ENCODE measurements at places on chromosomes 6 and 20.

DNA sequence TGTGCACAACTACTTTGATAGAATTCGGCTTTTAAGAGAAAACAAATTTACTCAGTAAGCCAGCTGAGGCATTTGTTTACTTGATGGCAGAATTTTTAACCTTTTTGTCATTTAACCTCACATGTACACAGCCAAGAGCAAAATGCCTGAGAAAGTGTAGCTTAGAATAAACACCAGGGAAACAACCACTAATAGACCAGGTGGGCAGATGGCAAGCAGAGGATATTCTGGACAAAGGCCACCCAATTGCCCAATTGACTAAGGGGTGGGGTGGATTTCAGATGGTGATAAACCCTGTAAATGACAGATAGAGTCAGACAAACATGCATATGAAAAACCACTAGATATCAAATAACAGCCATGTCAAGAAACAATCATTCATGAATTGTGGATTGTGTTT, 190.7 kb upstream of the FBXL4 start:
- no peak for DNase-seq

DNA sequence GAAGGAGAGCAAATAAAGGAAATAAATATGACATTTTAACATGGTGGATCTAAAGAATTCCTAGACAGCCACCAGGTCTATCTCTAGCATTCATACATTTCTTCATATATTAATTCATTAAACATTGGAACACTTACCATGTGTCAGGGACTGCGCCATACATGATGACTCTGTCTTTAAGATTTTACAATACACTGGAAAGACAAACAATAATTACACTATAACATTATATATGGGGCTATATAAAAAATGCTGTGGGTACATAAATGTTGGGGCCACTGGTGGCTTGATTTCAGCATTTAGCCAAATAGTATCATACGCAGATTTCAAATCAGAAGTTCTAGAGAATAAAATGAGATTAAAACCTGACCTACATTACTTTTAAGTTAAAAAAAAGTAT, 33.3 kb upstream of the PKIB start:
- no peak for DNase-seq

DNA sequence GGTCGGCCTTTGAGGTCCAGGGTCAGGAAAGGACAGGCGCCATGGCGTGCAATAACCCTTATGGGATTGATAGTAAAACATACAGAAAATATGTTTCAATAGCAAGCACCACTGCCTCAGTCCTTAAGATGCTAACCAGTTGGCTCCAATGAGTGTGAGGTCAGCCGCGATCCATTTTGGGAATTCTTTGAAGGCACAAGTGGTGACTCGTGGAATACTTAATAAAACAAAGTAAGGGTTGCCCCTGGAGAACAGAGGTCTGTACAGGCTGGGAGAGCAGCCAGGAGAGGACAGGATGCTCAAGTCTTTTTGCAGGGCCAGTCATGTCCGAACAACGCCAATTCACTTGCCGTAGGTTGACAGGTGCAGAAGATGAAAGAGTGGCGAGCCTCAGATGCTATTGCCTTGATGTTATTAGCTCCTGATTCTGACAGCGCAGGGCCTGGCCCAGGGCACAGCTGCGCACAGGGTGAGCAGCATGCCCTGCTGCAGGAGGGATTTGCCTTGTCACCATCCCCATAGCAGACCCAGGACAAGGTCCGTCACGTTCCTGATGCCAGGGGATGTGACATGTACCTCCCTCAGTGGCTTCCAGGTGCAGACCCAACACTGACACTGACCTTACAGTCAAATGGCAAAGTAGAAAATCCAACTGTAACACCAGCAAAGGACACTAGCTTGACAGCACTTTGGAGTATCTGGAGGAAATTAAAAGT, 21.8 kb downstream of the SYNDIG1 start:
- no peak for DNase-seq

DNA sequence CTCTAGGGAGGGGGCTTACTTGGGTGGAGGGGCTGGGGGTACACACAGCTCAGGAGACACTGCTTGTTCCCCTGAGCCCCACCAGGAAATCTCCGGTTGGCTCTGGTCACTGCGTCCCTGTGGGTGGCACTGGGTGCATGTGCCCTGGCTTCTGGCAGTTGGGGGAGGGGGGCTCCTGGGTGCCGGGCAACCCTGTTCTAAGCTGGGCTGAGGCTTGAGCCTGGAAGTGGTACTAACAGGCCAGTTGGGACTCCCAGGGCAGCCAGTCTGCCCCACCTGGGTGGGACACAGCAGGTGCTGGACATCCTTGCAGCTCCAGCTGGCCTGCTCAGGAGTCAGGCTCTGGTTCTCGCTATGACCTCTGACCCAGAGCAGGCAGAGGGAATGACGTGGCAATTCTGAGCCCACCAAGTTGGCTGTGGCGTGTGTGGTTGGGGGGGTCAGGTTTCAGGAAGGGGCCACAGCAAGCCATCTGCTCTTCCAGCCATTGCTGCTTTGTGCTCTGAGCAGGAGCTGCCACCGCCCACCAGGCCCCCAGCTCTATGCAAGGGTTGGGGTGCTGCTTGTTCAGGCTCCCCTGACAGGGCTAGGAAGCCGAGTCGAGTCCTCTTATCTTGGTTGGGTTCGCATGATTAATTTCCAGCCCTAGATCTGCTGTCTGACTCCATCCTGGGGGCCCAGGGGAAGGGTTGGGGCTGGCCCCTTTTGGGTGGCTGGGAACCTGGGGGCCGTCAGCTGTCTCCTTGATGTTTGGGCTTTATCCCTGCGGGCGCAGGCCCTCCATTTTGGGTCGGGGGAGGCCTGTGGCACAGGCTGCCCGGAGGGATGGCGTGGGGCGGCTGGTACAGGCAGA, 590 bp downstream of the C20orf204 start:
- no peak for DNase-seq

DNA sequence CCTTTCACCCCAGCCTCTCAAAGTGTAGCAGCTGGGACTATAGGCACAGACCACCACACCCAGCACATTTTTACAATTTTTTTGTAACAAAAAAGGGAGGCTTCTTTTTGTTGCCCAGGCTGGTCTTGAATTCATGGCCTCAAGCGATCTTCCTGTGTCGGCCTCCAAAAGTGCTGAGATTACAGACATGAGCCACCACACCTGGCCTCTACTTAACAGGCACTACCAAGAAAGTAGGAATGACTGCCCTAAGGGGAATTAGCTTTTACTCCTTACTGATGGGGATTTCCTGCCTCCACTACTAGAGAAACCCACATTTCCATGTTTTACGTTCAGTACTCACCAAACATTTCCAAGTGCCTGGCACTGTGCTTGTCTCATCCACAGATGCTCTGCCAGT, 109.6 kb downstream of the CARMIL1 start:
- DNase-seq, result no peak

DNA sequence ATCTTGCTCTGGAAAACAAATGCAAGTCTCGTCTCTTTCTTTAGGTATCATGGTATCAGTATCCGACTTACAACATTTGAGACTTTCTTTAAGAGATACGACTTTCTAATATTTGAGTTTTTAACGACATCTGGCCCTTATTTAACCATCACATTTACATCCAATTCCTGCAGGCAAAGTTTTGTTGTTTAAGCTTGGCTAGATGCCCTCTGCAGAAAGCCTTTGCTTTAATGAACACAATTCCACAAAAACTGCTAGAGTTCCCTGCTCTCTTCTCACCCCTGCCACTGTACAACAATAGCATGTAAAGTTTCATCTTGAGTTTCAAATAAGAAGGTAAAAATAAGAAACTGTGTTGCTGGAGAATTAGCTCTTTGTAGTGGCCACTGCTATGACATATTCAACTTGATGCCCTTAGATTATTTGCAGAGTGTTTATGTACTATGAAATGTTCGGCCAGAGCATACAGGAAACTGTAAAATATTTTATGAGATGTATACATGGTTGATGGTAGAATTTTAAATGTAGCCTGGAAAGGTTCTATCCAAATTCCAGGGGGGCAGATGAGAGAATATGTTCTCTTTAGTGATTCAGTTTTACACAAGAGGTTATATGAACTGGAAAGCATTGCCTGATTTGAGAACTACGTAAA, 438.6 kb downstream of the CDC5L start:
- DNase-seq, result no peak

- DNase-seq, result no peak
Measured at GRCh38 chr6:137146206-137146605, 27.2 kb downstream of the IL22RA2 start.

All from midbrain (tissue), 1 donor.